ENCODE measurements at places on chromosomes 16 and 17.

GRCh38 chr16:73298562-73298961 lies 250.6 kb upstream of the ZFHX3 start:
- DNase-seq: no peak

DNA sequence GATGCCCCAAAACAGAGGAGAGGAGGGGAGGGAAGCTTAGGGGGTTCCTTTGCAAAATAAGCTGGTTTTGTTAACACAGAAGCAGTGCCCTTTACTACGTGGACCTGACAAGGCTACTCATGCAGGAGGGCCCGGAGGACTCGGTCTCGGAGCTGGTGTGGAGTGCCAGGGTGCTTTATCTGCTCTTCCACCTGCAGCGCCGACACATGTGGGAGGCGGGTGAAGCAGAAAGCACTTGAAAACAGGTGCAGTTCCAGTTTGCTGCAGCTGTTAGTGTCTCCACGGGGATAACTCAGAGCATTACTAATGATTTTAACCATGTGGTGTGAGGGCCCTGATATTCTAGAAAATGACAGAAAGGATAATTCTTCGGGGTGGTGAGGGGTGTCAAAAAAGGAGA lies 35.0 kb upstream of the MNT start:
- DNase-seq: no peak

DNA sequence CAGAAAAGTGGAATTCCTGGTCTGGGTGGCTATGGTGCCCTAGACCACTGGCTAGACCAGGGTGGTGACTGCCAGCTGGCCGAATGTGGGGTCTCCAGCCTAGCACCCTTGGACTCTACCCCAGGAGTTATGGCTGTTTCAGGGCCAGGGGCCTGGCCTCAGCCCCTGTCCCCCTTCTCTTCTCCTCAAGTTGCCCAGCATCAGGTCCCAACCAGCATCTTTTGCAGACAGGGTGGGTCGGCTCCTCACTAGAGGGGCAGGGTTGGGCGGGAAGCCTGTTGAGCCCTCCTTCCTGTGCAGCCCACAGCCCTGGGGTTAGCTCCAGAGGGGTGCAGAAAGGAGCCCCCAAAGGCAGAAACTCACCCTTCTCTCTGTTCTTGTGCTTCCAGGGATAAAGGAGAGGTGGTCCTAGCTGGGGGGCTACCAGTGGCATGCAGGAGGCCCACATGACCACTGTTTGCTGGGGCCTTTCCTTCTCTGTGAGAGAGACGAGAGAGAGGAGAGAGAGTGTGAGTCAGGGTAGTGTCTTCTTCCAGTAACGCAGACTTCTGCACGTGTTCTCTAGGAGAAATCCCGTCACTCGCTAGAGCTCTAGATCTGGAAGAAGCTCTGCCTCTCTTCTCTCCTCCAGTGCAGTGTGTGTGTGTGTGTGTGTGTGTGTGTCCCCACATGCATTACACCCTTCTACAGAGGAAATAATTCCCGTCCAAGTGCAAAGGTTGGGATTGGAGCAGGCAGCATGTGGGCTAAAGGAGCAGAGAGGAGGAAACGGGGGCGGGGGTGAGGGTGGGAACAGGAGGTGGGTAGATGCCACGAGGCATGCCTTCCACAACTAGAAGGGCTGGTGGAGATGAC lies 209.4 kb downstream of the SEC14L1 start:
- DNase-seq: peak; percentile 52

GRCh38 chr16:30600215-30600614 lies 10.0 kb downstream of the ZNF689 start:
- DNase-seq: no peak

DNA sequence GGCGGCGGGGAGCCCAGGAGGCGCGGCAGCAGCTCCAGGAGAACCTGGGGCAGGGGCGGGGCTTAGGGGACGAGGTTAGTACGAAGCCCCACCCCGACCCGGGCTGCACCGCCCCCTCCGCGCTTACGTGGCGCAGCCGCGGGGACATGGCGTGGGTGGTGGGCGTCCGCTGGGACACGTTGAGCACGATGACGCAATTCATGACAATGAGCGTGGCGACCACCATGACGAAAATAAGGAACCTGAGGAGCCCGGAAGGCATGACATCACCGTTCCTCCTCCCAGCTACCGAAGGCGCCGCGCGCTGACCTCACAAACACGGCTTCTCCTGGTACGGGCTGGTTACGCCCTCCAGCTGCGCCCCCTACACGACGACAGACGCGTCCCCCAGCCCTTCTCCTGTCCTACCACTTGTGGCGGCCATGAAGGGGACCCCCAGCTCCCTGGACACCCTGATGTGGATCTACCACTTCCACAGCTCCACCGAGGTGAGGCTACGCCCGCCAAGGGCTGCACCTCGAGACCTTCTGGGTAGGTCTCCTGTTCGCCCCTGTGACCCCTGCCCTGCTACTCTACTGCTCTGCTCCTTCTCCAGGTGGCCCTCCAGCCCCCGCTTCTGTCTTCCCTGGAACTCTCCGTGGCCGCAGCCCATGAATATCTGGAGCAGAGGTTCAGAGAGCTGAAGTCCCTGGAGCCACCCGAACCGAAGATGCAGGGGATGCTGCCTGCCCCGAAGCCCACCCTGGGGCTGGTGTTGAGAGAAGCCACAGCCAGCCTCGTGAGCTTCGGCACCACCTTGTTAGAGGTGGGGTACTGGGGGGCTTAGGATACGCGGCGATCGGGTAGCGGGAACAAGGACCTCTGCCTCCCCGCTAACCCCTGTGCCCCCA lies at the start of gene C17orf107:
TSS of gene C17orf107 (plus strand) at position 196 of the 890 bp plus-strand sequence. CDS start at position 423, 227 bp downstream.
- DNase-seq: peak; percentile 73

DNA sequence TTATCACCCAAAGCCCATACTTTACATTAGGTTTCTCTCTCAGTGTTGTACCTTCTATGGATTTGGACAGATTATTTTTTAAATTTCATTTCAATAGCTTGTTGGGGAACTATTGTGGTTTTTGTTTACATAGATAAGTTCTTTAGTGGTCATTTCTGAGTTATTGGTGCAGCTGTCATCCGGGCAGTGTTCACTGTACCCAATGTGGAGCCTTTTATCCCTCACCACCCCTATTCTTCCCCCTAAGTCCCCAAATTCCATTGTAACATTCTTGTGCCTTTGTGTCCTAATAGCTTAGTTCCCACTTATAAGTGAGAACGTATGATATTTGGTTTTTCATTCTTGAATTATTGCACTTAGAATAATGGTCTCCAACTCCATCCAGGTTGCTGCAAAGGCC lies 57.5 kb downstream of the SLFN11 start:
- DNase-seq: no peak

DNA sequence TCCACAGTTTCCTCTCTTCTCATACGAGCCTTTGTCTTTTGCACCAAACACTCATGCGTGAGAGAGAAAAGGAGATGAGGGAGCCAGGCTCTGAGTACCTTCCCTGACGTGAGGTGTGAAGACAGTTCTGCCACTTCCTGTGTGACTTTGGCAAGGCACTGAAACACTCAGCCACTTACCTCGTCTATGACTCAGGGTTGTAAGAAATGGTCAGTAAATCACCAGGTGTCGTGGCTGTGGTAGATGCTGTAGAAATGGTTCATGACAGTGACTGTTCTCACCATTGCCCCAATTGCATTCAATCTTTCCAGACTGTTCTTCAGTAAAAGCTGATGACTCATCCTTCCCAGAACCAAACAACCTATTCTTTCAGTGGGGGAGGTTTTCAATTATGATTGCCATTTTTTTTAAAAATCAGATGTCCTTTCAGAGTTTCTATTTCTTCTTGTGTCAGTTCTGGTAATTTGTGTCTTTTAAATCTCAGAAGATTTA lies 49.2 kb upstream of the CBFA2T3 start:
- no peak for DNase-seq

GRCh38 chr17:77734371-77735080 lies 224.0 kb upstream of the TNRC6C start:
- peak; percentile 81 for DNase-seq

- no peak for DNase-seq
These were observed 24.9 kb downstream of the KLHL36 start for GRCh38 chr16:84673203-84673535.

GRCh38 chr16:31076319-31076718 lies 2.1 kb downstream of the ZNF646 start:
- DNase-seq: no peak

All from AG08395 (cell line).